AG10803 (cell line): ENCODE measurements at places on chromosomes 7 and 10.

- DNase-seq, result no peak
Observed at GRCh38 chr7:3119963-3120362, 76.3 kb upstream of the CARD11 start.

DNA sequence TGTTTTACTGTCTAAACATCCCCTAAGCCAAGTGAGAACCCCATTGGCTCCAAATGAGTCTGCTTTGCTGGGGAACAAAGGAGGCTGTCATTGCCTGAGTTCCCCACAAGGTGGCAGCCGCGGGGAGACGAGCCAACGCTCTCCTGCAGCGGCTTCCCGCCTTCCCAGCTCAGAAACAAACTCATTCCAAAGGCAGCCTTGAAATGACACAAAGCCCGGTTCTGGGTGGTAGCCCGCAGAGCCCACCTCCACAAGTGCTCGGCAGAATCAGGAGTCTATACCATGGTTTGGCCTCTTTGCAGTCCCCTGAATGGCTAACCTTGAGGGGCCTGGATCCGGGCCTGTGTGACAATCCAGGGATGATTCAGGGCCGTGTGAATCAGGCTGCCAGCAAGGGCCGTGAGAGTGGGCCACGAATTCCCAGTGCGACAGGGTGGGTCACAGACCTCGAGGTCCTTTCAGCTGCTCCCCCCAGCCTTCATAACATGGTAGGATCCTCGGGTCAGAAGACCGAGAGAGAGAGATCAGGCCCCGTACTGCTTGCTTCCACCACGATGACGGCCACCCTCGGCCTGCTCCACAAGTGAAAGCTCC is 79.7 kb downstream of the DLG5 start:
- DNase-seq, result peak; percentile 59

DNA sequence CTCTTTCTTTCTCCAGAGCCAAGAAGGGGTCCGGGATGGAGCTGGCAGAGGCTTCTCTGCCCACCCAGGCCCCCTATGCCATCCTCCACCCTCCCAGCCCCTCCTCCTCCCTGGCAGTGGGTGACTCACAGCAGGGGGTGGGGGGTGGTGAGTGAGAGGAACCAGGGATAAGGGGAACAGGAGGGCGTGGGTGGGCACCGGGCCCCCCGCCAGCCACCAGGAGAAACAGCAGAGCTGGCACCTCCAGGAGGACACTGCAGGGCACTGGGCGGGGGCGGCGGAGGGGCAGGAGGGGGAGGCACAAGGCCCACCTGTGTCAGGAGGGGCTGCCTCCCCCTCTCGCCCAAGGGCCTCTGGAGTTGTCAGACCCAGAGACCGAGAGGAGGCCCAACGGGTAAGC is 56.0 kb downstream of the CAMK2B start:
- no peak for DNase-seq

DNA sequence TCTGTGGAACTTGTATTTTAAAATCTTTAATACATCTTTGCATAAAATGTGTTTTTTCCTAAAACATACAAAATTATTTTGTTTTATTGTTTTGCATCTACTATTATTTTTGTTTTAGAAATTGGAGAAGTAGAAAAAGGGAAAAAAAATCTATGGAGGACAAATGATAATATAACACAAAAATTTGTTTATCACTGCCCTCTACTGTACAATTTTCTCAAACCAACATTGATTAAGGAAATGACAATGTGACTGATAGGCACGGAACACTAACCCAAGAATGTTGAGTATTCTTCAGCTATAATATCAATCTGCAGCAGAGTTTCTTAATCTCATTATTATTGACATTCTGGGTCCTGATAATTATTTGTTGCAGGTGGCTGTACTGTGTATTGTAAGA is 9.5 kb upstream of the ING3 start:
- no peak for DNase-seq

DNA sequence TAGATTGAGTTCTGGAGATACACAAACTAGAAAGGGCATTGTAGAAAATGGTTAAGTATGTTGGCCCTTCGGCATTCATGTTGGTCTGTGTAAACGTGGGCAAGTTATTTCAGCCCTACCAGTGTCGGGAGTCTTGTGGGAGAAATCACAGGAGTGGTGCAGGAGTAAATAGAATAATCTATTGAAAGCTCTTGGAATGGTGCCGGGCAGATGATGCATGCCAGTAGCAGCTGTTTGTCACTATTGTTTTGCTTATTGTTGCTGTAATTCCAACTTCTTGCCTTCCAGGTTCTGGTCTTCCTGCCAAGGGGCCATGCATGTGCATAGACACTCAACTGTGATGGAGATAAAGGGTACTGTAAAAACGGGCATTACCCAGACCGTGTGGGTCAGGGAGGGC is 259.4 kb downstream of the CAMK1D start:
- DNase-seq, result no peak
